Neural progenitor cell (in vitro differentiated cells): ENCODE measurements at places on chromosomes 1 and 21. TPM values are rescaled to one million over a fixed set of nuclear protein-coding genes. Genes with fewer than 3 reads are reported as not detected.

GRCh38 chr1:94006604-94007003, 97.4 kb upstream of the GCLM start:
- H3K4me1 ChIP-seq = no peaks in the 10 kb centered on the region
- H3K36me3 ChIP-seq = no peaks in the 10 kb centered on the region
- no peaks in the 10 kb centered on the region for H3K27me3 ChIP-seq
- no peak overlapping the region for H3K4me3 ChIP-seq
- no peak overlapping the region for H3K27ac ChIP-seq
- DNase-seq = no peak

Gene KCNE2
- total RNA-seq = 0.19 TPM in 1 of 2 replicates, not detected in the other

GRCh38 chr1:237664348-237664747, 226.4 kb downstream of the ZP4 start:
- no peaks in the 10 kb centered on the region for H3K36me3 ChIP-seq
- H3K4me3 ChIP-seq = no peak overlapping the region
- no peaks in the 10 kb centered on the region for H3K27me3 ChIP-seq
- H3K4me1 ChIP-seq = peaks cover 4% of the 10 kb centered on the region

DNA sequence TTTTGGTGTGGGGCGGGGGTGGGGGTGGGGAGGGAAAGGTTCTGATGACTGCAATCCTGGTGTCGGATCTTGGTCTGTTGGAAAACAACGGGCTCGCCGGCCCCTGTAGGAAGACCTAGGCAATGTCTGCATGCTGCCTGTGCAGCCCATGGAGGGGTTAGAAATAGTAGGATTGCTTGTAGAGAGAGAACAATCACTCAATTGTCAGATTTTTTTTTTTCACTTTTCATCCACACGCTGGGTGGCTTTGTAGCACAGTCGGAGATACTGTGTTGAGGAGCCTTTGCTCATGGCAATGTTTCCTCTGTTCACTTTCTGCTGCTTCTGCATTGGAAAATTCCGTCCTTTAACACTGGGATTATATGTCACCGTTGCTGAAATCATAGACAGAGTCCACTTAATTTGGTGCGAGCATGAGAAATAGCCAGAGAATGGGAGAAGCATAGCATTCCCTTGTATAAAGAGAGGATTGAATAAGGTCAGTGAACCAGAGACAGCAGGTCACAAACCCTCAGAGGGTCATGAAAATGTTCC, 107.5 kb downstream of the MRPS6 start:
- H3K27me3 ChIP-seq = no peaks in the 10 kb centered on the region
- peaks cover 57% of the 10 kb centered on the region for H3K4me1 ChIP-seq
- DNase-seq = peak; percentile 56
- no peaks in the 10 kb centered on the region for H3K36me3 ChIP-seq
- peak overlapping the region; percentile 25 for H3K4me3 ChIP-seq
